ENCODE measurements at places on chromosomes 12 and 14.

- DNase-seq: no peak
These were observed 656.8 kb downstream of the VRK1 start for GRCh38 chr14:97453991-97454390.

DNA sequence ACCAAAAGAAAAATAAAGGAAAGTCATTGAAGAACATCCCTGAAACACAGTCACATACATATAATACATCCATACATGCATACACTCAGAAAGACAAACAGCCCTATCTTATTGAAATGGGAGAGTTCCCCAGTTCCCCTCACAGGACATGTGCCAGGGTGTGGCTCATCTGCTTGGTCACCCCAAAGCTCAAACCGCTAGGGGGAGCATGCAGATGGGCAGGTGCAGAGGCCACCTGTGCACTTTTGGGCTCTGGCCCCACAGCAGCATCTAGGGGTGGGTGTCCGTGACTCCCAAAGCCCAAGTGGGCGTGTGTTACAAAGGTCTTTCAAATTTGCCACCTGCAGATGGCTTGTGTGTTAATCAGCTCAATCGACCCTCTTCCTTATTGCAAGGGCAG lies 75.2 kb downstream of the CMAS start:
- DNase-seq: no peak

DNA sequence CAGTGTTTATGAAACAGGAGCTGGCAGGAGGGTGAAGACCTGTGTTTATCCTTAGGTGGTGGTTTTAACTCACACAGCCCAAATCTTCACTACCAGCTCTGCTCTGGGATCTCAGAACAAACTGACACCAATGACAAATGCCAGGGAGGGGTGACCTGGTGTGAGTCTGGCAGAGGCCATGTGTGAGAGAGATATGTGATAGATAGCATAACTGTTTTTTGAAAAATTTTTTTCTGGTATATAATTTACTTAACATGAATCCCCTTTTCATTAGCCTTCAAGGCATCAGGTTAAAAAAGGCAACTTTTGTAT lies 51.5 kb downstream of the SLC38A4 start:
- no peak for DNase-seq

- no peak for DNase-seq
These were observed 103.7 kb upstream of the MDM1 start for GRCh38 chr12:68435816-68436215.

GRCh38 chr14:100679707-100680438 lies 46.8 kb upstream of the DLK1 start:
- DNase-seq: no peak

- DNase-seq: no peak
These were observed 50.9 kb downstream of the MVK start for GRCh38 chr12:109624467-109624866.

DNA sequence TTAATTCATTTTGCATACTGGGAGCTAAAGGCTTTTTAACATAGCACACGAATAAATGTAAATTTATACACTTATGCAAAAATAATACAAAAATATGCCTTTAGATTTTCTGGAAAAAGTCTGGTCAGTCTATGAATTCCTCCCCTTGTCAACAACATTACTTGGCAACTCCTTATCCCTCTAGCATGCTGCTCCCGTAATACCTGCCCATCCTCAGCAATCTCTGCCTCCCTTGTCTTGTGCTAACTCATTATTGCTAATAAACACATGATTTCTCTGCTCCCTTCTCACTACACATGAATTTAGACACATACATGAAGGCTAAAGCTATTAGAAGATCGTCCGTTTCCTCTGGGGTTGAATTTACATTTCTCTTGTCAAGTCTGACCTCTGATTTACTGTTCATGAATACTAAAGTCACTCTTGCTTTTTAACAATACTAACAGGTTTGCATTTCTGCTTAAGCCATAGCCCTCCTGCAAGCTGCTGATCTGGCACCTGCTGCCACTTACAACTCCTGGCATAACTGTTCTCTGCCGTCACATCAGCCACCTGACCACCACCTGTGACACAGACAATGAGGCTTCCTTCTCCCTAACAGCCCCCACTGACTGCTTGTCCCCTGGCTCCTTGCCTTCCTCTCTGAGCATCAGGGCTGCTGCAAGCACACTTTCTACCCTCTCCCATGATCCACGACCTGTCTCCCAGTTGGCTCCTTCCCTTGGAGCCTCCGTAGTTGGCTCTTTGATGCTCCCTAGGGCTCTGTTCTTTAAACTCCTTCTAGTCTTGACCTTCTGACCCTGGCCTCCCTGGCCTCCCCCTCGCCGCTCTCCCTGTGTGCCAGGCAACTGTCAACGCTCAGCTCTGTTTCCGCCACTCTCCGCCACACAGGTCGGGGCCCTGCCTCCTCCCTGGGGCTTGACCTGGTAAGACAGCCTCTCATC lies 177.6 kb downstream of the CALM1 start:
- DNase-seq: no peak

GRCh38 chr12:109266106-109266879 lies 42.8 kb downstream of the FOXN4 start:
- no peak for DNase-seq

- no peak for DNase-seq
These were observed 79.9 kb downstream of the HEATR5A start for GRCh38 chr14:31340297-31341063.

DNA sequence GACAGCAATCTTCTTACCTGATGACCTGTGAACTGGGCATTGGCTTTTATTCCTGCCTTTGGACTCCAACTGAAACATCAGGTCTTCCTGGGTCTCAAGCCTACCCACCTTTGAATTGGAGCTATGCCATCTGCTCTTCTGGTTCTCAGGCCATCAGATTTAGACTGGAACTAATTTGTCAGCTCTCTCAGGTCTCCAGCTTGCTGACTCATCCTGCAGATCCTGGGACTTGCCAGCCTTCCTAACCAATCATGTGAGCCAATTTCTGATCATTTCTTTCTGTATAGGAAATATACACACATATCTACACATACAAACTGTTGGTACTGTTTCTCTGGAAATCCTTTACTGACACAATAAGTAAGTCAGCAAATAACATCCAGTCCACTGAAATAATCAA lies 65.3 kb upstream of the TSPAN8 start:
- no peak for DNase-seq

- no peak for DNase-seq
These were observed 49.7 kb upstream of the ARHGAP5 start for GRCh38 chr14:32027255-32027939.

DNA sequence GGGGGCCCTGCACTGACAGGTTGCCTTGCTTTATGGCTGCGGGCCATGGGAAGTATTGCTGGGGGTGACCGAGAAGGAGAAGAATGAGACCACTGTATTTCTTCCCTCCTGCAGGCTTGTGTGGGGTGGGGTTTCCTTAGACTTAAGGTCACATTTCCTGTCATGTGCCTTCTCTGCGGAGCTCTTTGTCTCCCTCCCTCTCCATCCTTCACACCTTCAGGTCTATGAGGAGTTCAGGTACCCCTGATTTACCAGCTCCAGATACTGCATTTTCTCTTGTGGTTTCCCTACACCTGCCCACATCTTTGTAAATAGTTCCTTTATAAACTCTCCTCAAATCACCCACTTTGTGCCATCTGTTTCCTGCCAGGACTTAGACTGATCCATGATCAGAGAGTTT lies 3.6 kb downstream of the FNTB start:
- no peak for DNase-seq

DNA sequence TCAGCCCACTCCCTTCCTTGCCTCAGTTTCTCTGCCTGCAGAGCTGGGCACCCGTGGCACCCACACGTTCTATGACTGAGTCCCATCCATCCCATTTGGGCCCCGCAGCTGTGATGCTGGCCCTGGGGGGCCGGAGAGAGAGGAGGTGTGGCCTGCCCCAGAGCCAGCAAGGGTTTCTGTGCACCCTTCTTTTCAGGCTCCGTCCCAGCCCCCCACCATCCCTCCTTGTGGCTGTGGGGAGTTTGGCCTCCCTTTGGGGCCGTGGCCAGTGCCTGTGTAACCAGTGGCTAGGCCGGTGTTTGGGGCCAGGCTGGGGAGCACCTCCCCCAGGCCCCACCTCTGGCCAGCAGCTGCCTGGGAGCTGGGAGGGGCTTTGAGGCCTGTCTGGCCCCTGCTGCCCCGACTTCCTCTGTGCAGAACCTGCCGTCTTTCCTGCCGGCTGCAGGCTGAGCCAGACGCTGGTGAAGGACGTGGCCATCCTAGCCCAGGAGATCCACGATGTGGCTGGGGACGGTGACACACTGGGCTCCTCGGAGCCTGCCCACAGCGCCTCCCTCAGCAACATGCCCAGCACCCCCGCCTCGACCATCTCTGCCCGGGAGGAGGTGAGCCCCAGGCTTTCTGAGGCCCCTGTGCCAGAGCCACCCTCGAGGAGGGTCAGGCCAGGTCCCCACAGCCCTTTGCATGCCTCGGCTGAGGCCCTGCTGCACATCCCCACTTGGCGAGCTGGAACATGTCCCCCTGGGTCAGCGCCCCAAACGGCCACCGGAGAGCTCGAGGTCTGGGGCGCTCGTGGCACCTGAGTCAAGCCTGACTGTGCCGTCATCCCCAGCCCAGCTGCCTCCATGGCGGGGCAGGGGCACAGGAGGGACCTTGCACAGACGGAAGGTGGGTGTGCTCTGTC lies 27.7 kb downstream of the CEP170B start:
- no peak for DNase-seq

DNA sequence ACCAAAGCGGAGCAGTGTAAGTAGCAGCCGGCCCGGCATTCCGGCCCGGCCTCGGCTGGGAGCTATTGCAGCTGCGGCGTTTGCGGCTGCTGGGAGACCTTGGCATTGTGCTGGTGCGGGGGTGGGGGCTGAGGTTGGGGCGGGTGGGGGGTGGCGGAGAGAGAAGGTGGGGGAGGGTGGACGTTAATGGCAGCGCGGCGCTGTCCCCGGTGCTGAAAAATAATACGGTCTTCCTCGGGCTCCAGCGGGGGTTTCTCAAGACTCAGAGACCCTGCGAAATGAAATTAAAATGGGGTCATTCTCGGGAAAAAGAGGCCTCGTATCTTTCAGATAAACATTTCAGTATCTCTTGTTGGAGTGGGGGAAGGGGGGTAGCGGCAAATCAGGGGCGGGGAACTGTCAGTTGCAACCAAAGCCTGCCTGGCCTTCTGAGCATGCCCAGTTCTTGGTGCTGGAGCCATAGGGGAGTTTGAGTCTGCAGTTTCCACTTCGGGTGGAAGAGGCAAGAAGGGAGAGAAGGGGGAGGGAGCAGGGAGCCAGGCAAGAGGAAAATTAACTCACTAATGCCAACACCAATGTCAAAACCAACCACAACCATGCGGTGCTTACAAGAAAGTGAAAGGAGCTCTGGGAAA lies 414 bp downstream of the UNC79 start:
- DNase-seq: no peak

DNA sequence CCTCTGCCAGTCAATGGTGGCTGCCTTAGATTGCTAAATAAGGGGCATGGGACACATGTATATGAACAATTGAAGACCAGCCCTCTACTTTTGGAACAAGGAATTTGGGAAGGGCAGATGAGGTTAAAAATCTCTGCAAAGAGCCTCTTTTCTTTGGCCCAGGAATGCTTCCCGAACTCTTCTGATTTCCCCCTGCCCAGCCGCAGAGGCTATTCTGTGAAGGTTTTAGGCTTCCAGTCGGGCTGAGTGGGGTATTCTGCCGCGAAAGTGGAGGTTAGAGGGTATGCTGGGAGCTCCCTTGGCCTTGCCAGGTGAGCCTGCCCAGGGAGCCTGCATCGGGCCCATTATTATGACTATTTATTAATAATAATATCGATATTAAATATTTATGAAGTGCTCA lies 1.2 kb downstream of the POU6F1 start:
- no peak for DNase-seq

DNA sequence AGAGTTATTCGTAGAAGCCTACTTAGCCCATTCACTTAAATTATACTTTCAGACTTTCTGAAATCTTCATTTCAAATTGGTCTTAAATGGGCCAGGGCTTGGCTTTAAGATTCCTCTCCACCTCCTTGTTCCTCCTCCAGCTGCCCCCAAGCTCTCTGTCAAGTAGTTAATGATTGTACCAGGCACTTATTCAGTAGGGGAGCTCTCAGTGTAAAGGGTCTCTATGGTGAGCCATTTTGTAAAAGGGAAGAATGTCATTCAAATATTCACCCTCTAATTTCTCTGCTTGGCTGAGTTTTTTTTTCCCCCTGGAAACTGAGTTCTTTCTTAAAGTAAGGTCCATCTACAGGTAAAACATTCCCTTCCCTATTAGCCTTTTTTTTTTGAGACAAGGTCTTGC lies 96.6 kb downstream of the SUDS3 start:
- no peak for DNase-seq

GRCh38 chr12:119613319-119613936 lies 19.9 kb downstream of the TMEM233 start:
- no peak for DNase-seq

DNA sequence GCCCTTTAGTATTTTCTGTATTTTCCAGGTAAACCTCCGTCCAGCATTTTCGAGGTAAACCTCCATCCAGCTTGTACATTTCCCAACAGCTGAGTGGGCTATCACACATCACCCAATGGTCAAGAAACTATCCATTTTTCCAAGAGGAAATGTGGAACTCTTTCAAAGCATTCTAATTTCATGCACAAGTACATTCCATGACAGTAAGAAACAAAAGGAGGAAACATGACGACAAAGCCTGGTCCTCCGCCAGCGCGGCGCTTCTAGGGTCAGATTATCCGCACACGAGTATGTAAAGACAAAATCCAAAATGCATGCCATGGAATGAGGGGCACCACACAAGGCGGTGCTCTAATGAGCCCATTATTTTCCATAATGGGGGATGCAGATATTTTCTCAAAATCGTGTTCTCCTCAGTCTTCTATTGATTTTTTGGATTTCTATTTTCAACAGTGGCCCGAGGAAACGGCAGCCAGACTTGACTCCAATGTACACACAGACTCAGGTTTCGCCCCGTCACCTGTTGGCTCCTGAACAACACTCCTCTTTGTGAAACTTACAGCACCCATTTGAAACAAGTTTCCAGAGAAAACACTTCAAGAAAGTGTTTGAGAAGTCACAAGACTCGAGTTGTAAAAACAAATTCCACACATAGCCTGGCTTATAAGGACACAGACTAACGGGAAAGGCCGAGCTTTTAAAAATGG lies 107.4 kb downstream of the PRICKLE1 start:
- DNase-seq: no peak

GRCh38 chr14:99213101-99213500 lies 58.9 kb downstream of the BCL11B start:
- no peak for DNase-seq

Data from AML-193 (cell line).